ENCODE measurements at places on chromosomes 7 and 10. TPM values are rescaled to one million over a fixed set of nuclear protein-coding genes. Genes with fewer than 3 reads are reported as not detected.

The LRRD1 gene
- not detected for total RNA-seq

The DDC gene
- total RNA-seq, result 1.0 TPM

The MEOX2 gene
- 22.1 TPM for total RNA-seq

GRCh38 chr7:54560723-54561122 lies 18.5 kb downstream of the VSTM2A start:
- no peak for DNase-seq

DNA sequence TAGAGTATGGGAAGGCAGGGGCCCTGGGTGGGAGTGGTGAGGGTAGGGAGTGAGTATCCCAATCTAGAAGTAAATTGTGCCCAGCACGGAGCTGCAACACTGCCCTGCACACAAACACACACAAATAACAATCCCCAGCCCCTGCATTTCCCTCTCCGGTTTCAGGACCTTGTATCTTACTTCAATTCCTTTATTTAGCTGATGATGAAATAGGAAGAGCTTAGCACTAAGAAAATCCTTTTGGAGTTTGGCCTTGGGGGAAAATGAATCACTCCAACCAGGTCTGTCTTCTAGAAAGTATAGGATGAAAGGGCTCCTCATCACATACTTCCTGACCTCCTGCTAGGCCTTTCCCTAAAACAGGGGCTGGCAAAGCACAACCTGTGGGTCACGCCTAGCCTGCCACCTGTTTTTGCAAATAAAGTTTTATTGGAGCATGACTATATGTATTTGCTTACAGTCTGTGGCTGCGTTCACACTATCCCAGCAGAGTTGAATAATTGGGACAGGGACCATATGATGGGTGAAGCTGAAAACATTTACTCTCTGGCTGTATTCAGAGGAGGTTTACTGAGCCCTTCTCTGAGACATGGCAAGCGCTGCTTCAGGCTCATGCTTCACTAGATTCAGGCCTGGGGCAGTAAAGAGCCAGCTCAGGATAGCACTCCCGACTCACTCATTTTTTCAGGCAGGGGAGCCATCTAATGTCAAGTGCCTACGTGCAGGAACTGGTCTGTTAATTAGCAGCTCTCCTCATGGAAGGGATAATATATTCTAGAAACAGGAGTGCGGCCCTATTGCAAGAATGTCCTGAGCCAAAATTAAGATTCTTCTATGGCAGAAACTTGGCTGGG lies 111.0 kb downstream of the EGFR start:
- no peak for DNase-seq

DNA sequence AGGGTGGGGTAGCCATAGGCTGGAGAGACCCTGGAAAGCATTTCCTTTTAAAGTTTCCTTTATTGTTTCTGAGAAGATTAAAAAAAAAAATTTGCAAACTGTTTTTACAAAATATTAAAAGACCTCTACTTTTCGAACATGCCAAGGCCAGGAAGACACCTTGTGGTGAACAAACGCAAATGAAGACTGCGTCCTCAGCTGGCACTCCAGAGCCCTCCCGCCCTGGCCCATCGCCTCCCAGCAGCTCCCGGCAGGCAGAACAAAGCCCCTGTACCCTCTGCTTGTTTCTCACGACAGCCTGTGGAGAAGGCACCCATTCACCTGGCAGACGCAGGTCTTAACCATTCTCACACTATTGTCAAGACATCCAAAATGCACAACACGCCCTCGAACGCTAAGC lies 56.4 kb downstream of the ESYT2 start:
- no peak for DNase-seq

GRCh38 chr10:48973065-48973464 lies 33.4 kb upstream of the LRRC18 start:
- DNase-seq, result no peak

The PTF1A gene
- total RNA-seq, result not detected

DNA sequence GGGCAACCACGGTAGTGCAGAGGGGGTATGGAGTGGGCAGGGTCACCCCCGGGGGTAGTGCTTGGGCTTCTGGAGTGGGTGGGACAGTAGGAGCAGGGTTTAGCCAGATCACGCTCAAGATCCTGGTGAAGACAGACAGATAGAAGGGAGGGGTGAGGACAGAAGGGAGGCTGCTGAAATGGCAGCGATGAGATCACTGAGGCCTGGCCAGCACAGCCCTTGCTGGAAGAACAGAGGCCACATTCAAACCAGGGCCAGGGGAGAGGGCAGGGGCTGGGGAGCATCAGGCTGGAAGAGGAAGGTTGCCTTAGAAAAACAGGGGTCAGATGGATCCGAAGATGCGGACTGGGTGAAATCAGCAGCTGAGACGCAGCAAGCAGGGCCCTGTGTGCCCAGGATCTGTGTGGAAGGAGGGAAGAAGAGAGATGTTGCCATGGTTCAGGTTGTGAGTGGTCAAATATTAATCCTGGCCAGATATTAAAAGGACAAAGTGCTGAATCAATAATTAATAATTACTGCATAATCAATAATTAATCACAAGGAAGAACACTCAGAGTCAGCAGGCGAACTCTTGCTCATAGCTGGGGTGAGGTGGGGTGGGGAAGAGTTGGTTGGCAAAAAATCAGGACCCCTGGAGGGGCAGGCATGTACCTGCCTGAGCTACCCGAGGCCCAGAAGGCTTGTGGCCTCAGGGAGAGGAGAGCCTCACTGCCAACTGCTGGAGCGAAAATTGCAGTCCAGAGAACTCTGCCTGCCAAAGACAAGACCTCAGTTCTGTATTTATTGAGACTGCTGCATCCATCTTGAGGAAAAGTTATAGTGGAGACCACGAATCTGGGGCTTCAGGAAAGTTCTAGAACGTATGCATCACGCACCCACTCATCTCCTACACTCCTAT lies 105.7 kb downstream of the GRB10 start:
- no peak for DNase-seq

The TMEM184A gene
- 0.16 TPM for total RNA-seq

DNA sequence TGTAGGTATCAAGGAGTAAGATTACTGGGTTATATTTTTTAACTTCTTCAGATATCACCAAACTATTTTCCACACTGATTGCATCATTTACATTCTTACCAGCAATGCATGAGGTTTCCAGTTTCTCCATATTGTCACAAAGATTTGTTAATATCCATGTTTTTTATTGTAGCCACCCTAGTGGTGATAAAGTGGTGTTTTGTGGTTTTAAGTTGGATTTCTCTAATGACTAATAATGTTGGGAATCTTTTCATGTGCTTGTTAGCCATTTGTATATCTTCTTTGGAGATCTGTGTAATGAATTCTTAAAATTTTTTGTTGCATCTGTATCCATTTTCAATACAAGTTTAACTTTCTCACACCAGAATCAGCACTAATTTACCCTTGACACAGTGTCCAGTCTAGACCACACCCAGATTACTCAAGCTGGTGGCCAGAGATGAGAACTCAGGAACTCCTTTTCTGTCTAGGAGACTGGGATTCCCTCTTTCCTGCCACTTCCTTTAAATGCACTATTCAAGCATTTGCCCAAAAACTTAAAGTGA lies 67.0 kb upstream of the PLXDC2 start:
- no peak for DNase-seq

DNA sequence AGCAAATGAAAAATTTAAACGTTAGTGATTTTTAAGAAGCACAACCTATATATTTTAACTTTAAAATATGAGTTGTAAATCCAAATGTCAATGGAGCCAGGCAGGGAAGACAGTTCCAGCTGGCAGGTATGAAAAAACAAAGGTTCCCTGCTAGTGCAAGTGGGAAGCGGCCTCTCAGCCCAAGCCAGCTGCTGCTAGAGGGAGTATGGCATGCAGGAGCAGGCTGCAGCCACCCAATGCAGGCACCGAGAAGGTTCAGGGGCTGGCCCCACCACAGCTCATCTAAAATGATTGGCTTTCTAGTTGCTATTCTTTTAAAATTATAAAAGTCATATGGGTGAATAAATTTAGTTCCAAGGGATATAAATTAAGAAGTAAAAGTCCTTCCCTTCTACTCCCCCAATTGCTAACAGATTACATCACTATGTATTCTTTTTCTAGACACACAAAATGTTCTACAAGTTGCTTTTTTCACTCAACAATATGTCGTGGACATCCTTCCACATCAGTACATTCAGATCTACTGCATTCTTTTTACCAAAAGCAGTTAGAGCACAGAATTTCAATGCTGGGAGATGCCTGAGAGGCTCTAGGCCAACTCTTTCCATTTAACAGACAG lies 69.3 kb downstream of the SGMS1 start:
- no peak for DNase-seq
